ENCODE measurements at places on chromosomes 1 and 21. TPM values are rescaled to one million over a fixed set of nuclear protein-coding genes. Genes with fewer than 3 reads are reported as not detected.

DNA sequence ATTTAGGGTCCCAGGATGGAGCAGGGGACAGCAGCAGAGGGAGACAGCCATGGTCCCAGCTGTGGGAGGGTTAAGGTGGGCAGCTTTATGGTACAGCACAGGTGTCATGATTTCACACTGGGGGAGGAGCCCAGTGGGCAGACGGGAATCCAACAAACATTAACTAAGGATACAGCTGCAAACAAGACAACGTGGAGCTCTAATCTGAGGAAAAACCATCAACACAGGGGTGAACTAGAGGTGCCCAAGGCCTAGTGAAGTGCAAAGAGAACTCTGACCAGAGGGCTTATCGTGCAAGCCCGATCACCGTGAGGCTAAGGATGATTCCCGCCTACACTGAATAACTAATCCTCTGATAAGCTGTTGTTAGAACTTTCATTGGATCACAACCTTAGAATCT lies 18.7 kb downstream of the ECE1 start:
- H3K4me1 ChIP-seq, result peaks cover 45% of the 10 kb centered on the region
- H3K27ac ChIP-seq, result peak overlapping the region; percentile 80
- no peaks in the 10 kb centered on the region for H3K27me3 ChIP-seq
- DNase-seq, result no peak
- H3K4me3 ChIP-seq, result no peak overlapping the region

DNA sequence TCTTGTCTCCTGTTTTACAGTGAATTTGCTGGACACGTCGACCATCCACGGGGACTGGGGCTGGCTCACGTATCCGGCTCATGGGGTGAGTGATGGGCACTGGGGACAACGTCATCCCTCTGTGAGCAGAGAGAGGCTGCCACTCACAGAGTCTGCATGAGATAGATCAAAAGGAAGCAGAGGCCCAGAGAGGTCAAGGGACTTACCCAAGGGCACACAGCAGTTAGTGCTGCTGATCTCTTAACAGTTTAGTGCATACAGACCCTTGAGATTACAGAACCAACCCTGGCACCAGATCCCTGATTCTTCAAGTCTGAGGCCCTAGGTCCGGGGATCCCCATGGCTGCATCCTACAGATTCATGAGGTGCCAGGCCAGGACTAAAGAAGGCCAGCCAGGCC lies 6.0 kb downstream of the EPHA8 start:
- no peak for DNase-seq
- H3K4me3 ChIP-seq, result no peak overlapping the region
- H3K4me1 ChIP-seq, result no peaks in the 10 kb centered on the region
- no peaks in the 10 kb centered on the region for H3K27me3 ChIP-seq
- no peak overlapping the region for H3K27ac ChIP-seq
- H3K36me3 ChIP-seq, result no peaks in the 10 kb centered on the region

FCRL4 gene
- not detected for total RNA-seq

GRCh38 chr1:168428063-168428731 lies 115.6 kb downstream of the XCL2 start:
- H3K4me3 ChIP-seq, result no peak overlapping the region
- no peak for DNase-seq
- no peaks in the 10 kb centered on the region for H3K4me1 ChIP-seq
- no peaks in the 10 kb centered on the region for H3K27me3 ChIP-seq
- H3K27ac ChIP-seq, result no peak overlapping the region

TNFRSF8 gene
- 0.19 TPM for total RNA-seq

DNA sequence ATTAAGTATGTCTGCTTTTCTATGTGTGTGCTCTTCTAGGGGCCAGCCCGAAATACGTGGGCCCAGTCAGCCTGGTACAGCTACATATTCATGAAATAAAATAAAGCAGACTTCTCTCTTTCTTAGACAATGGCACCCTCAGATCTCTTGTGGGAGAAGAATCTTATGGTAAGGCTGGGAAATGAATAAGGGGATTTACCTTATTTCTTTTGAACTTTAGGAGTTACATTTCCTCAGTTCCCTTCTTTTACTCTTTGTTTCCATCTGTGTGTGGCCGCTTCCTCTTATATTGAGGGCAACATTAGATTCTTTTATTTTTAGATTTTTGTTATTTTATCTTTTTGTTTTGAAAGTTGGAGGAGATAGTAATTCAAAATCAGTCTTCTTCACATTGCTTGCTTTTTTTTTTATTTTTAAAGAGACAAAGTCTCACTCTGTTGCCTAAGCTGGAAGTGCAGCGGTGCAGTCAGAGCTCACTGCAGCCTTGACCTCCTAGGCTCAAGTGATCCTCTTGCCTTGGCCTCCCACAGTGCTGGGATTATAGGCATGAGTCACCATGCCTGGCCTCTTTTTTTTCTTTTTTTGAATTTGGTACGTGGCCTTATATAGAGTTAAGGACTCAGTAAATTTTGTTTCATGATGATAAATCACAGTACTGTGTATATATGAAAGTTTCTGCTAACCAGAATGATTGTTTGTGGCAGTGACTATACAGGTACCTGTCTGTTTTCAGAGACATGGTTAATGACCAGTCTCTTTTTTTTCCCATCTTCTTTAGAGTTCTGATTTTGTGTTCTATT lies 9.1 kb downstream of the LAMC1 start:
- no peaks in the 10 kb centered on the region for H3K36me3 ChIP-seq
- no peak overlapping the region for H3K4me3 ChIP-seq
- peaks cover 3% of the 10 kb centered on the region for H3K4me1 ChIP-seq
- H3K27ac ChIP-seq, result no peak overlapping the region
- no peak for DNase-seq
- H3K27me3 ChIP-seq, result no peaks in the 10 kb centered on the region

ZNF593OS gene
- total RNA-seq, result not detected

BSDC1 gene
- 62.5 TPM for total RNA-seq

All from liver (tissue), 10 donors.